ENCODE measurements at places on chromosomes 12 and 14.
A peak's percentile ranks its signal among the peaks of the same experiment; 100 is the strongest.

DNA sequence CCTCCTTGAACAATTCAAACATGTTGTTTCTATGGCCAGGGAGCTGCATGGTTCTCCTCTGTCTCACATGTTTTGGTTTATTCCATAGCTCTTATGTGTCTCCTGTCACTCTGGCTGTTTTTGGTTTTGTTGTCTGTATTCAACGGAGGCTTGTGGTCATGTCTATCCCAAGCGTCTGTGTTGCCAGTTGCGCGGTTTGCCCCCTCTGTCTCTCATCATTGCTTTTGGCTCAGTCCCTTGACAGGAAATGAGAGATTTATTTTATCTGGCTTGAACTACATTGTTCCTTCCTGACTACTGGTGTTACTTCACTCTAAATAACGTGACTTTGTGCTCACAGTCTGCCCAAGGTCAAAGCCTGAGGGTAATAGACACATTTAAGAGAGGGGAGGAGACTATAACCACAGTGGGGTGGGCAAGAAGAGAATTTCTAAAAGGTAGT lies 96.4 kb upstream of the SOX5 start:
- H3K27ac ChIP-seq, result no peak overlapping the region
- peaks cover 13% of the 10 kb centered on the region for H3K27me3 ChIP-seq
- peak; percentile 90 for DNase-seq
- peaks cover 9% of the 10 kb centered on the region for H3K4me1 ChIP-seq
- H3K4me3 ChIP-seq, result no peak overlapping the region

DNA sequence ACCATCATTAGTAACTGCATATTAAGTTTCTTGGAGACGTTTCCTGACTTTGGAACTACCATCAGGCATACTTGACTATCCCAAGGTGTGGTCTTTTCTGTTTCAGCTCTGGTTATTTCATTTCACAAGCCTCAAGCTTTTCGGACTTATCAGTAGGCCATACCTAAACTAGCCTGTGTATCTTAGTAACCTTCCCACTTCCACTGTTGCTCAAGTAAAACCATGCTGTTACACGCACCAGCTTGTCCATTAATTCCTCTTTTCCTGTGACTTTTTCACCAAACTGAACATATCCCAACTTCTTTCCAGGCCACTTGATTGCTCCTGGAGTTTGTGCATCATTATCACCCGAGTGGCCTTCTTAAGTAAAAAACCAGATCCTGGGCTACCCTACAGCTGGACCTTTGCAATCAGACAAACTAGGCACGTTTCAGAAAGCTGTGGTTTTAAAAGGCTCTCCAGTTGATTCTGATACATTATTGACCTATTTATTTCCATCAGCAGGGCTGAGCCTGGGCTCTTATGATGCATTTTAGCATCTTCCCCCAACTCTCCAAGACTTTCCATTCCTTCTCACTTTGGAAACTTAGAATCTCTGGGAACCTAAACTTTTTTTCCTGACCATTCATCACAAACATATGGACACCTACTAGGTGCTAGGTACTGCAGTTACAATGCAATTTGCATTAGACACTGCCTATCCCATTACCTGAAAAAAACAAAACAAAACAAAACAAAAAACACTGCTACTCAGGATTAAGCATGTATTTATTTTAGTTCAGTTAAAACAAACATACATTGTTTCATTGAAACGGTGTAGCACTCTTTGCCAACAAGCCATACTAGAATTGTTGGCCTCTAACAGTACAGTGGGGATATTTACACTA lies 14.9 kb downstream of the SLC38A2 start:
- H3K36me3 ChIP-seq, result peaks cover 39% of the 10 kb centered on the region
- no peaks in the 10 kb centered on the region for H3K27me3 ChIP-seq
- peak; percentile 67 for DNase-seq
- no peak overlapping the region for H3K4me3 ChIP-seq
- no peak overlapping the region for H3K27ac ChIP-seq

DNA sequence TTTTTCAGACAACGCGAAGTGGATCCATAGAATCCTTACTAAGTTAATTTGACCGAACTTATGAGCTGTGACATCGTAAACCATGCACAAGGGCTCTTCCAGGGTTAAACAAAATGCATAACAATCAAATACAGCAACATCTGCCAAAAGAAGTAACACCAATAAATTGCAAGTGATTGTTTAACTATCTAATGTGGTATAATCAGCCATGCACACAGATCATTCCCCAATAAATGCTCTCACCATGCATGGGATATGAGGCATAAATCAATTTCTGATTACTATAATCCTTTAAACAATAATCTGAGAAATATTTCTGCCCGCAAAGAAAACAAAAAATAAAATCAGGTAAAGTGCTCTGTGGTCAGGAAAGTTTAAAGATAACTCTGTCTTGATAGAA lies 7.7 kb upstream of the PLEKHG7 start:
- DNase-seq, result no peak
- no peaks in the 10 kb centered on the region for H3K36me3 ChIP-seq
- no peaks in the 10 kb centered on the region for H3K27me3 ChIP-seq
- no peaks in the 10 kb centered on the region for H3K4me1 ChIP-seq

DNA sequence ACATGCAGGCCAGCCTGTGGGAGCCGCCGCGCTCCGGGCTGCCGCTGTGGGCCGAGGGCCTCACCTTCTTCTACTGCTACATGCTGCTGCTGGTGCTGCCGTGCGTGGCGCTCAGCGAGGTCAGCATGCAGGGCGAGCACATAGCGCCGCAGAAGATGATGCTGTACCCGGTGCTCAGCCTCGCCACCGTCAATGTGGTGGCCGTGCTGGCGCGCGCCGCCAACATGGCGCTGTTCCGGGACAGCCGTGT lies 2.9 kb downstream of the TMEM121 start:
- H3K27me3 ChIP-seq, result no peaks in the 10 kb centered on the region
- H3K36me3 ChIP-seq, result no peaks in the 10 kb centered on the region
- H3K27ac ChIP-seq, result no peak overlapping the region
- H3K4me1 ChIP-seq, result peaks cover 7% of the 10 kb centered on the region

GRCh38 chr12:123813349-123813748 lies 51.2 kb downstream of the DNAH10 start:
- DNase-seq, result peak; percentile 36
- no peak overlapping the region for H3K27ac ChIP-seq
- H3K4me1 ChIP-seq, result no peaks in the 10 kb centered on the region
- H3K4me3 ChIP-seq, result no peak overlapping the region

GRCh38 chr14:49892301-49892635 lies 614 bp upstream of the ARF6 start:
- peaks cover 13% of the 10 kb centered on the region for H3K36me3 ChIP-seq
- no peaks in the 10 kb centered on the region for H3K27me3 ChIP-seq
- H3K27ac ChIP-seq, result peak overlapping the region; percentile 98
- DNase-seq, result peak; percentile 73

DNA sequence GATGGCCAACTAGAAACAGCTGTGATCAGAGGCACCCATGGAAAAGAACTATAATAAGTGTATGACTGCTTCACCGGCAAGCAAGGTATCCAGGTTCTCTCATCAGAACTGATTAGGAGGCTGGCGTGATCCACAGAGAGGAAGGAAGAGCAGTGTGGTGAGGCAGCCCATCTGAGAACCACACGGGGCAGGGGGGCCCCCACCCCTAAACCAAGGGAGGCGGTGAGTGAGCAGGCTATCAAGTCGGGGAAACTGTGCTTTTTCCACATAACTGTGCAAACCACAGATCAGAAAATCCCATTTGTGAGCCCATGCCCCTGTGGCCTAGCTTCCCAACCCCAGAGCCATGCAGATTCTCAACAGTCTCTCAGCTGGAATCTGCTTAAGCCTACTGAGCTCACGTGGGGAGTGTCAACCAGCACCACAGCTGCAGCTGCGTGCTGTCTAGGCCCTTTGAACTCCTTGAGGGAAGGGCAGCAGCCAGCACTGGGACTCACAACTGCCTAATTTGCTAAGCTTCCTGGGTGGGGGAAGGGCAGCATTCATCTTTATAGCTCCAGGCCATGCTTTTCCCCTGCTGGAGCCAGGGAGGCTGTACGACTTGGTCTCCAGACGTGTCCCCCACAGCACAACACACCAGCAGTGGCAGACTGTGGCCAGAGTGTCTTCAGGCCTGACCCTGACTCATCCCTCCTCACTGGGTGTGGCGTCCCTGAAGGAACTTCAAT lies 444.4 kb upstream of the ATP2B1 start:
- H3K36me3 ChIP-seq, result no peaks in the 10 kb centered on the region
- no peaks in the 10 kb centered on the region for H3K4me1 ChIP-seq
- no peak for DNase-seq
- no peaks in the 10 kb centered on the region for H3K27me3 ChIP-seq
- H3K4me3 ChIP-seq, result no peak overlapping the region

All from astrocyte (in vitro differentiated cells and primary cell).